ENCODE measurements at places on chromosomes 16 and 17.

GRCh38 chr17:20085283-20085845 is 76.2 kb downstream of the SPECC1 start:
- DNase-seq: no peak

DNA sequence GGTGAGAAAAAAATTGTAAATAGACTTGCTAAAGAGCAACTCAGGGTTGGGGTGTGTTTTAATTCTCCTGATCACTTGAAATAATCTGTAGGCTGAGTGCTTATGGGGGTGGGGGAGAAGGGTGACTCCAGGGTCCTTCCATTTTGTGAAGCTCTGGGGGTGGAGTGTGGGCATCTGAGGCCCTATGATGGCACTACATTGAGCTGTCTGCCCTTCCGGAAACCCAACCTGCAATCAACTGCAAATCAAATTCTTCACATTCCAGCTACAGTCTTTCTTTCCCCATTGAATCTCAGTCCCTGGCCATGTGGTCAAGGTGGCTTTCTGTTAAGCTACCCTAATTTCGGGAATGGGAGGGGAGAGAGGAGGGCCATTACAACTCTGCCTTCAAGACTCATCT is 6.0 kb upstream of the CDC6 start:
- DNase-seq: peak; percentile 50

DNA sequence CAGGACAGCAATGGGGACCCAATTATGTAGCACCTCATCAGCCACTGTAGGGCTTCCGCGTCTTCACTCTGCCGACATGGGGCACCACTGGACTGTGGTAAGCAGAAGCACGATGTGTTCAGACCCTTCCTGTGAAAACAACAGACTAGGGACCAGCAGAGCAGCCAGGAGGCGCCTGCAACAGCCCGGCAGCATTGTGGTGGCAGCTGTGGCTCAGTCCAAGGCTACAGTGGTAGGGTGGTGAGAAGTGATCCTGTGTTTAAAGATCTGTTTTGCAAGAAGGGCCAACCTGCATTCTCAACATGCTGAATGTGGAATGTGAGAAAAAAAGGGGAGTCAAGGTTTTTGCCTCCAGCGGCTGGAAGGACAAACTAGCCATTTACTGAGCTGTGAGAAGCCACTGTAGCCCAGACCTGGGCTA is 80.8 kb downstream of the GAS7 start:
- no peak for DNase-seq

DNA sequence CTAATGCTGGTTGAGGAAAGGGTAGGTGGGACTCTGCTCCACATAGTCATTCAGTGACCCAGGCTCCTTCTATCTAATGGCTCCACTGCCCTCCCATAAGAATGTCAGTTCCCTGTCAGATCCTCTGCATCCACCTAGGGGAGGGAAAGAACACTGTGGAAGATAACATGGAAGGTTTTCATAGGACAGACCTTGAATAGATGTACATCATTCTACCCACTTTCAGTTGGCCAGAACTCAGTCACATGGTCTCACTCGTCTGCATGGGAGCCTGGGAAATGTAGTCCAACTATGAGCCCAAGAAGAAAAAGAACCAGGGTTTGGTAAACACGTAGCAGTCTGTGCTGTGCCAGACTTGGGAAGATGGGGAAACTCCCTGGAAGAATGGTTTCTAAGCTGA is 27.1 kb upstream of the SCNN1B start:
- DNase-seq: no peak

GRCh38 chr17:56548661-56549060 is 44.8 kb upstream of the NOG start:
- no peak for DNase-seq

DNA sequence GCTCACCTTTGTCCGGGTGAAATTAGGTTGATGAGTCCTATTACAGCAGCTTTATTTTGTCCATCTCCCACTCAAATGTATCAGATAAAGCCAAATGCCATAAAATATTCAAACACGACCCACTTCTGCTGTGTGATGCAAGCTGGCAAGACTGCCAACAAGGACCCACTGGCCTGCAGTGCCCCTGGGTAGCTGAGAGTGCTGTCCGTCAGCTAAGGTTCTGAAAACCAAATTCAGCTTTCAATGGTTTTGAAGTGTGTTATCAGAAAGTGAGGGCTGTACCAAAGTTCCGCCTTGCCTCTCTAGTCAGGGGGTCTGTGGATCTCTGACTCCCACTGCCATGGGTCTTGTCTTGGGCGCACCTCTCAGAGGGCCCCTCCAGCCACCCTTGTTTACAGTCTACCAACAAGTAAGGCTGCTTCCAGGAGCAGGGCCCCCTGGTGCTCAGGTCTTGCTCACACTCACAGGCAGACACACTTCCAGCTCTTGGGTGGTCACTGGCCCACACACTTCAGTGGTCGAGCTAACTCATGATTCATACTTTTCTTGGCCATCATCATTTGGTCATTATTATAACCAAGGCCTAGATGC is 10.5 kb upstream of the CCDC182 start:
- no peak for DNase-seq

GRCh38 chr17:27233059-27233458 is 60.9 kb upstream of the WSB1 start:
- no peak for DNase-seq

- DNase-seq: no peak
Observed at GRCh38 chr17:42579794-42580551, 2.4 kb upstream of the PSMC3IP start.

GRCh38 chr17:81911277-81911961 is at the start of gene PCYT2:
PCYT2 (minus strand) TSS chr17:81911399; CDS start chr17:81911355, 44 bp downstream.
- no peak for DNase-seq

DNA sequence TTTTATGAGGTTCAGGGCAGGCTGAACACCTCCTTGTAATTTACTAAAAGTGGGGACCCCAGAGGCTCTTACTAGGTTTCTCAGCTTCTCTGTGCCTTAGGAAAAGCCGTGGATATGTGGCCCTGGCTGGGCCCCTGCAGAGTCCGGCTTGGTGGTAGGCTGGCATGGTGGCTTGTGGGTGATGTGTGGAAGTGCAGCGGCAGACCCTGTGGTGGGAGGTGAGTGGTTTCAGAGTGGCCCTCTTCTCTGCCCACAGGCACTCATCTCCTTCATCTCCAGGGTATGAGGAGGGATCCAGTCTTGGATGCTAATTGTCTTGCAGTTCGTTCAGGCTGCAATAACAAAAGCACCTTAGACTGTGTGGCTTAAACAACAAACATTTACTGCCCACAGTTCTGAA is 58.9 kb downstream of the ASIC2 start:
- DNase-seq: no peak

- DNase-seq: no peak
Observed at GRCh38 chr16:28062261-28062846, 1.2 kb downstream of the GSG1L start.

GRCh38 chr16:30920891-30921290 is 2.5 kb upstream of the FBXL19 start:
- DNase-seq: no peak

GRCh38 chr17:2058586-2059546 is 4.0 kb downstream of the HIC1 start:
- DNase-seq: peak; percentile 72

Data from iPS DF 6.9 (cell line).